ENCODE measurements at places on chromosomes 7 and 10.
A peak's percentile ranks its signal among the peaks of the same experiment; 100 is the strongest.

- no peak for DNase-seq
Measured at GRCh38 chr7:47520406-47520805, 61.5 kb downstream of the TNS3 start.

- peak; percentile 54 for DNase-seq
Measured at GRCh38 chr7:2520131-2520760, 672 bp downstream of the LFNG start.

DNA sequence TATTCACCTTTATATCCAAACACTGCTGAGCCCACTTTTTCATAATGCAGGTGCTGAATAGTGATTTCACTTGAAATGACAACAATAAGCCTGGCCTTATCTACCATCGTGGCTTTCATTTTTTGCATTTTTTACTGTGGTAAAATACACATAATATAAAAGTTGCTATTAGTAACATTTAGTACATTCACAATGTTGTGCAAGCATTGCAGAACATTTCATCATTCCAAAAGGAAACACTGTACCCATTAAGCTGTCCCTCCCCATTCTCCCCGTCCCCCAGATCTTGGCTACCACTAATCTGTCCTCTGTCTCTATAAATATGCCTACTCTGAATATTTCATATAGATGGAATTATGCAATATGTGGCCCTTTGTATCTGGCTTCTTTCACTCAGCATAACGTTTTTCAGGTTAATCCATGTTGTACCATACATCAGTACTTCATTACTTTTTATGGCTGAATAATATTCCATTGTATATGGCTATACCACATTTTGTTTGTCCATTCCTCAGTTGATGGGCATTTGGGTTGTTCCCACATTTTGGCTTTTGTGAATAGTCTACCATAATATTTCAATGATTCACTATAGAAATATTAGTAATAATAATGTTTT is 68.5 kb upstream of the ARID5B start:
- no peak for DNase-seq

- DNase-seq = no peak
Measured at GRCh38 chr7:12747687-12748306, 60.4 kb downstream of the ARL4A start.

- no peak for DNase-seq
Measured at GRCh38 chr7:68840991-68841390, 757.3 kb upstream of the AUTS2 start.
